ENCODE measurements at places on chromosomes 6 and 20.

DNA sequence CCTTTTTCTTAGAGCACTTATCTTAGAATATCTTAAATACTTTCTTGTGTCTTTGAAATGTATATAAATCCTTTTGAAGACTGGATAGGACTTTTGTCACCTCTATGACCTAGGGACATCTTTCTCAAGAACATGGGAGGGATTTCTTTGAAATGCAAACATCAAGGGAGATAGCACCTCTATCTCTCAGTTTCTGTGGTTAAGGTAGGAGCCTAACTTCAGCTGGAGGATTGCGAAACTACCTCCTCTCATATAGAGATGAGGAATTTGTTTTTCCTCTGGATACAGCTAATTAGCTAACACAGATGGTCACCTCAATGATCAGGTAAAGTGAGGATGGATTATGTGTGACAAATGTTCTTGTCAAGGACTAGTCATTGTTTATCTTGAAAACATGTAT lies 631.3 kb upstream of the IMPG1 start:
- no peak for DNase-seq

DNA sequence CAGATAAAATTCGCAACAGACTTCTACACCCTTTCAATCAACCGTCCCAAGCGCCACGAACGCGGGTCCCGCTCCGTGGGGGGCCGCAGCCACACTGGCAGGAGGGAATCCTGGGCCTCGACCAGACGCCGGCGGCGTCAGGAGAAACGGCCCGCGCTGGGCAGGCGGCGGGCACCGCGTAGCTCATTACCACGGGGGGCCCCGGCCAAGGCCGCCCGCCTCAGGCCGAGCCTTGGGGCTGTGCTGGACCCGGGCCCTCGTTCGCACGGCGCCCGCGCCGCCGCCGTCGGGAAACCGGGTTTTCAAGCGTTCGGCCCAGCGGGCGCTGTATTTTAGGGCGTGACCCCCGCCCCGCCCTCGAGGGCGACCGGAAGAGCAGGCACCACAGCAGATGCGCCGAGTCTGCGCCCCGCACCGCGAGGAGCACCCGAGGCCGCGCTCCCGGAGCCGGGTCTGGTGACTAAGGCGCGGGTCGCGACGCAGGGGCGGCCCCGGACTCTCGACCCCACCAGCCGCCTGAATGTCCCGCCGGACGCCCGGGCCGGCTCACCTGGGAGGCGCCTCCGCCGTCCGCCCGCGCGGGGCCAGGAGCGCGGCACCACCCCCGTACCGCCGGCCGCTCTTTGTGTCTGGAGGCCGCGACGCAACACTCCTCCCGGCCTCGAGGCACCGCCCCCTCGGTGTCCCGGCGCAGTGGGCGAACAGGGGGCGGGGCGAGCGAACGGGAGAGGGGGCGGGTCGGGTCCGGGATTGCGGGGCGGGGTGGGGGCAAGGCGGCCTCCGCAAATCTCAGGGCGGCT lies at the start of gene NINL:
TSS of gene NINL (minus strand) at position 627 of the 800 bp plus-strand sequence. CDS start 58,944 bp downstream, outside the sequence.
- no peak for DNase-seq

- DNase-seq = no peak
These were observed 53.6 kb upstream of the FRMD1 start for GRCh38 chr6:168132531-168133167.

DNA sequence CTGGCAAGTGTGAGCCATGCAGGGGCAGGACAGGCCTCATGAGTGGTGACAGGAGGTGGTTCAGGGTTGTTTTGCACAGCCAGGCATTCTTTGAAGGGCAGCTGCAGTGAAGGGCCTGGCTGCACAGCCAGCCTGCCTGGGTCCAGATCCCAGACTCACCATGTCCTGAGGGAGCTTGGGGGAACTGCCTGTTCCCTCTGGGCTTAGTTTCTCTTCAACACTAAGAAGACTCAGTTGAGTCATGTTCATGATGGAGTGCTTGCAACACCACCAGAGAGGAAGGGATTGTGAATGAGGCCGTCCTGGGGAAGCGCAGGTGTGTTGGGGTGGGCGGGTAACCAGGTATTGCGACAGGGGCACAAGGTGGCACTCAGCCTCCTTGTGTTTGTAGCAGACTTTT lies 102.4 kb downstream of the CDH26 start:
- DNase-seq = no peak

DNA sequence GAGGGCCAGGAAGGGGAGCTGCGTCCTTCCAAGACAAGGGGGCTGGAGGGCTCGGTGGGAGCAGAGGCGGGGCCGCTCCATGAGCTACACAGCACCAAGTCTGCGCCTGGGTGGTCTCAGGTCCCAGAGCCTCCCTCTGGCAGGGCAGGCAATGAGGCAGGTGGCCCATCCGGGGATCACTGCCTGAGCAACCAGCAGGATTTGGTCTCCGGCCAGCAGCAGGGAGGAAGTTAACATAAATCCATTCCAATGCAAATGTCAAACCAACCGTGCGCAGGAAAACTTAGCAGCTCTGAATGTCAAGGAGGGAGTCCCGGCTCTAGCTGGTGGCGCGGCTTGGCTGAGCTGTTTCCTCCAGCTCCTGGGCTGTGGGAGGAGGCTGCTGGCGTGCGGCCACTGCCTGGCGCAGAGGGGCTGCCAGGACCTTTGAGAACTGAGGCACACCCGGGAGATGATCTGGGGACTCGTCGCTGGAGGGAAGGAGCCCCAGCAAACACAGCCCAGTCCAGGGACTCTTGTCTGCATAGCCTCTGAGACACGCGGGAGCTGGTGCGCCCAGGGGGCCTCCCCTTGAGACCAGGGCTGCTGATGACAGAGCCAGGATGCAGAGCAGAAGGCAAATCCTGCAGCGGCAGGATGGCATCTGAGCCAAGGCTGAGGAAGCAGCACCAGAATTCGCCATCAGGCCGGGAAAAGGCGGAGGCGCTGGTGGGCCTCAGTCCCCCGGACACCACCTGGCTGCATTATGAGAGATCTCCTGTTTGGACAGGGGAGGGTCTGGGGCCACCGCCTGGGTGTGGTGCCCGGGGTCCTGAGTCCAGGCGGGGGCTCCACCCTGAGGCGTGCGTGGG lies 33.1 kb upstream of the CHRNA4 start:
- no peak for DNase-seq

GRCh38 chr6:28206928-28207509 lies 18.1 kb upstream of the ZSCAN9 start:
- no peak for DNase-seq

GRCh38 chr20:3318226-3318884 lies 79.4 kb upstream of the SLC4A11 start:
- no peak for DNase-seq
